ENCODE measurements at places on chromosomes 6 and 20.

DNA sequence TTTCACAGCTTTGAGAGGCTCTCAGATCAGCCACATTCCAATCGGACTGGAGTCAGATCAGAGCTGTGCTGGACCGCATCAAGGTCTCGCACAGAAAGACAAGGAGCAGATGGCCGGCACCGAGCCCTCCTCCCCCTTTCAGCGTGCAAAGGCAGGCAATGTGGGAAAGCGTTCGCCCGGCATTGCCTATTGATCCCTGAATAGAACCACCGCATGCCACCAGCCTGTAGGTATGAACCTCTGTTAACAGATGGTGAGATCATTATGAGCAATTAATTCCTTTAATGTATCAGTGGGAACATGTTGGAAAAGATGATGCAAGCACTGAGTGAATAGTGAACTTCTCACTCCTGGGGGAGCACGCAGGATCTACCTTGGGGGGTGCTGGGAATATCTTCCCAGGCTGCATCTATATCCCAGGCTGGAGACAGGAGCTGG lies 117.5 kb upstream of the ID4 start:
- no peak for DNase-seq

DNA sequence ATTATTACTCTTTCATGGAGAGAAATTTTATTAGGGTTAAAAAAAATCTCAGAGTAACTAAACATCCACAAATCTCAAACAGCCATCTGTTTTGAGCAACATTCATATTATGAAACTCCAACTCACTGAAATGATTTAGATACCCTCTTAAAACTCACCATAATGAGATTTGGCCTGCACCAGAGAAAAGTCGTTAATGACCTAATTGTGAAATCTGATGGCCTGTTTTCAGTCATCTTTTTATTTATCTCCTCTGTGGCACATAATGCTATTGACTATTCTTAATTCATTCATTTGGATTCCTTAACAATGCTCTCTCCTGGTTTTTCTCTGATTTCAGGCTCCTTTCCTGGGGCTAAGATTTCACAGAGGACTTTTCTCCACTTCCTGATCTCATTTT lies 192.7 kb downstream of the RNF144B start:
- no peak for DNase-seq

DNA sequence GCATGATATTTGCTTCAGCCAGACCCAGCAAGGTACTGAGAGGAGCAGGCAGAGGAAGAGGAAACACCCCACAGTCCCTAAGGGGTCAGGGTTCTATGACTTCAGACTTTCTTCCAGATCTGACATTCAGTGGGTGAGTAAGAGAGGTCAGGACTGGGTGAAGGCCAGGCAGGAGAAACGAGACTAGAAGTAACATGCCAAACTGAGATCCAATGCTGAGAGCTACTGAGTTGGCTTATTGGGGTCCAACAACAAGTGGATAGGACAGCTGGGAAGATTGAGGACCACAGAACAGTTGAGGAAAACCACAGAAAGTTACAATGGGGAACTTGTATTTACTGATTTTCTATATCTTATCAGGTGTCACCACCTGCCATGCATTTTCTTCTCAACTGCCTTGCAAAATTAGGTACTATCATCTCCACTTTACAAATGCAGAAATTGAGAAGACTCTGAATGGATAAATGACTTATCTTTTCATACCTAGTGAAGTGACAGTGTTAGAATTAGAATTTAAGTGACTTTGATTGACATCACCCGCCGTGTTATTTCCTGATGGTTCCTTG lies 43.8 kb upstream of the HIVEP1 start:
- DNase-seq: no peak

GRCh38 chr6:21586740-21587178 lies 6.8 kb upstream of the SOX4 start:
- no peak for DNase-seq

GRCh38 chr20:50528804-50529351 lies 18.7 kb downstream of the PTPN1 start:
- no peak for DNase-seq

DNA sequence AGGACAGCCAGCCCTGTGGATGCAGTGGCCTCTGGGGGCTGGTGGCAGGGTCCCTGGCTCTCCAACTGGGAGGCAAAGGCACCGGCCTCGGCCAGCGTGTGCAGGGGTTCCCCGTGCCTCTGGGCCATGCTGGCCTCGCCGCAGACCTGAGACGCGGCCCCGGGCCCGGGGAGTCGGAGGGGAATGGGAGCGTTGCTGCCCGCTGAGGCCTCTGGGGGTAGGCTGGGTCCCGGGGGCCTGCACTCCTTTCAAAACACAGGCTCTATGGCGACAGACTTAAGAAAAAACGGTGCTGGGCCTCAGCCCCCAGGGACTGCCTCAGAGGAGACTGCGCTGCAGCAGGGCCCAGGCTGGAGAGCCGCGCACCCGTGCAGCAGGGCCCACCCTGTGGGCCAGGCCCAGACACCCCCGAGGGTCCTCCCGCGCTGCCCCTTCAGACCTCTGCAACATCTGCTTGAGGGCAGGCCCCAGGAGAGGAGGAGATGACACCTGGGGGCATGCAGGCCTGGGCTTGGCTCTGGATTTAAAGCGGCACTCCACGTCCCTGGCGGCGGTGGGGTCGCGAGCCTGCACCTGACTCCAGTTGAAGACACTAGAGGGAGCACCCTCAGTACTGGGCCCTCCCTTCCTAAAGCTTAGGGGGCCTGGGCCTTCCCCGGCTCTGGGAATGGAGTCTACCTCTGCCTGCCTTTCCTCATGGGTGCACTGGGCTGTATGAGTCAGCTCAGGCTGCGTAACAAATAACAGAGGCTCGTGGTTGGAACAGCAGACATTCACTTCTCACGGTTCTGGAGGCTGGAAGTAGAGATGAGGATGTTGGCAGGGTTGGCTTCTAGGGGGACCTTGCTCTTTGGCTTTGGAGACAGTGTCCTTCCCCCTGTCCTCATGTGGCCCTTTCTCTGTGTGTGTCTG lies 117.4 kb upstream of the RPS6KA2 start:
- DNase-seq: no peak

DNA sequence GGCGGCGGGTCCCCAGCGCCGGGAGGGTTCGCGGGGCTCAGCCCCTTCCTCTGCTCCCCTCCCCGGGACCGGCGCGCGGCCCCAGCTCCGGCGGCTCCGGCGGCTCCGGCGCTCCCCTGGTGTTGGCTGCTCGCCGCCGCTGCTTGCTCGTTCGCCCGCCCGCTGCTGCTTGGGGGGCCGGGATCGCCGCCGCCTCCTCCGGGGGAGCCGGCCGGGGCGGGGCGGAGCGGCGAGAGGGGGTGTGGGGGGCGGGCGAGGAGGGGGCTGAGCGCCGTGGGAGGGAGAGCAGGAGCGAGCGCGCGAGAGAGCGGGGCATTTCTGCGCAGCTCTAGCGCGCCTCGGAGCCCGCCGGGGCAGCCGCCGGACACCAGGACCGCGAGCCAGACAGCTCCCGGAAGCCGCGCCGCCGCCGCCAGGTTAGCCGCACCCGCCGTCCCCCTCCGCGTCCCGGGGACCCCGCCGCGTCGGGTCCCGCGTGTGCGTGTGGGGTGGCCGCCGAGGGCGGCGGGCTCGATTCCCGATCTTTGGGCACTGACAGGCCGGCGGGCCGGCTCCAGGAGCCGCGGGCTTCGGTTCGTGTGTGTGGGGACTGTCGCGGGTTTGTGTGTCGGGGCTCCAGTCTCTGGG lies 62.0 kb upstream of the EPB41L1 start:
- no peak for DNase-seq

DNA sequence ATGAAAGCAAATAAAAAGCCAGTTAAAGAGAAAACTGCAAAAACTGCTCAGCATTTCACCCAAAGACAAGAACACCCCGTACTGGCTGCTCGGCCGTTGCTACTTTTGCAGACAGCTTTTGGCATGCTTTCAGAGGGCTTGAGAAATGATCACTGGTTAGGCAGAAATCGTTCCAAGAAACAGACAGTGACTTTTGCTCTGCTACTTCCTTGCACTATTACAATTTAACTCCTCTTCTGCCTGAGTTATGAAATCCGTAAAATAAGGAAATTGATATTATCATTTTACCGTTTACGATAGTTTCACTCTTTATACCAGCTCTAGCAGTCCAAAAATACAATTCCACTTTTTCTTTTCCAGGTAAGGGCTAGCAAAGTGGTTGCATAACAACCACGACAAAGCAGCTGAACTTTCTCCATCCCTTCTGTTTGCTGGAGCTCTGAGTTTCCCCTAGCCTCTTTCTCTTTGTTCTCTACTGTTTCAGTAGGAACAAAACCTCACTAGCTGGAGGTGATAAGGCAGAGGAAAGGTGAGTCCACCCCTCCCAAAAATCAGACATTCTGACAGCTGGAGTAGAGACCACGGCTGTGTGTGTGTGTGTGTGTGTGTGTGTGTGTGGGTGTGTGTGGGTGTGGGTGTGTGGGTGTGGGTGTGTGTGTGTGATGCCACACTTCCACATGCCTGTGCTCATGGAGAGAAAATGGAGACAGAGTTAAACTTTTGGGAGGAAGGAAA lies 191.8 kb upstream of the RREB1 start:
- no peak for DNase-seq

GRCh38 chr6:47130086-47130485 lies 88.0 kb upstream of the ADGRF1 start:
- no peak for DNase-seq

DNA sequence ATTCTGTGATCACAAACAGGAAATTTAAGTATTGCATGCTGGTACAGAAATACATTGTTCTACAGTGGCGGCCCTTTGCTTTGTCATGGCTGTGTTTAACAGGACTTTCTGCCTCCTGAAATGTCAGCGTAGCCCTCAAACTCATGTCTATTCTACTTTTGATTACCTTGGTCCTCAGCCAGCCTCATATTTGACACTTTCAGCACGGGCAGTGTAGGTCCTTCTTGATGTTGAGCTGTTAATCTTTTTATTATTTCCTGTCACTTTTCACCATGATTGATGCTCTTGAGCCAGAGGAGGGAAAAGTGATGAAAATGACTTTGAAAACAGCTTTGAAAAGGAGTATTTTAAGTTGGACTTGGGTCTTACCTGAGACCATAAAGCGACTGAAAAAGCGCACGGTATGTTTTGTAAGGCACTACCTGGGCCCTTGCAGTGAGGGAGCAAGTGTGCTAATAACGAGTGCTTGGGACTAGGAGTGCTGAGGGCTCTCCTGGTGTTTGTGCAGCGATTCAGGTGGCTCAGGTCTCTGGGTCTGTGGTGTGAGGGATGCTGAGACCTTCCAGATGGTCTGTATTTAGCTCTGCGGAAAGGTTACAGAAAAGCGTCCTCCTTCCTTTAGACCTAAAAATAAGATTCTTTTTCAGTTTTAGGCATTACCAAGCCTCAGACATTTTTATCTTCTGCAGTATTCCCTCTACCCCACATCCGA lies 45.2 kb upstream of the RREB1 start:
- DNase-seq: no peak
